ENCODE measurements at places on chromosomes 16 and 17.

DNA sequence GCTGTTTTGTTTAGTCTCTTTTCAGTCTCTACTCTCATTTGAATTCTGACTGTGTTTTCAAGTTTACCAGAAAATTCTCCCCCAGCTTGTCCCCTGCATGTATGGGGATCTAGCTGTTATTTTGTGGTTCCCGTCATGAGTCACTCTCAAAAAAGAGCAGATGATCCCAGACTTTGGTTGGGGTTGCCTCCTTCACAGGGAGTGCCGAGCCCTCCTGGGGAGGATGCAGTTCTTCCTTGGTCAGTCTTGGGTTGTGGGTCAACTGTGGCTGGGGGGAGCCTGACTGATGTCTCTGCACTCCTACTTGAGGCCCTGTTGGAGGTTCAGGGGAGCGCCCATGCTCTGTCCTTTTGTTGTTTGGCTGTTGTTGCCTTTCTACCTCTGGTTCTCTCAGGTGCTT lies 37.7 kb downstream of the EPN2 start:
- peaks cover 38% of the 10 kb centered on the region for H3K4me1 ChIP-seq
- no peak overlapping the region for H3K4me3 ChIP-seq
- H3K36me3 ChIP-seq = peaks cover 23% of the 10 kb centered on the region
- H3K27ac ChIP-seq = no peak overlapping the region

GRCh38 chr16:10343124-10343760 lies 42.6 kb upstream of the ATF7IP2 start:
- DNase-seq = no peak
- no peaks in the 10 kb centered on the region for H3K4me1 ChIP-seq
- H3K36me3 ChIP-seq = peaks cover 5% of the 10 kb centered on the region
- H3K4me3 ChIP-seq = no peak overlapping the region

GRCh38 chr16:8788578-8789172 lies 8.8 kb downstream of the TMEM186 start:
- H3K4me3 ChIP-seq = no peak overlapping the region
- H3K27me3 ChIP-seq = peaks cover 3% of the 10 kb centered on the region
- H3K27ac ChIP-seq = no peak overlapping the region
- no peak for DNase-seq
- peaks cover 4% of the 10 kb centered on the region for H3K4me1 ChIP-seq

GRCh38 chr17:44272321-44272951 lies 4.5 kb upstream of the SLC4A1 start:
- DNase-seq = no peak
- no peaks in the 10 kb centered on the region for H3K36me3 ChIP-seq
- no peak overlapping the region for H3K4me3 ChIP-seq
- no peak overlapping the region for H3K27ac ChIP-seq
- H3K27me3 ChIP-seq = peaks cover 5% of the 10 kb centered on the region

DNA sequence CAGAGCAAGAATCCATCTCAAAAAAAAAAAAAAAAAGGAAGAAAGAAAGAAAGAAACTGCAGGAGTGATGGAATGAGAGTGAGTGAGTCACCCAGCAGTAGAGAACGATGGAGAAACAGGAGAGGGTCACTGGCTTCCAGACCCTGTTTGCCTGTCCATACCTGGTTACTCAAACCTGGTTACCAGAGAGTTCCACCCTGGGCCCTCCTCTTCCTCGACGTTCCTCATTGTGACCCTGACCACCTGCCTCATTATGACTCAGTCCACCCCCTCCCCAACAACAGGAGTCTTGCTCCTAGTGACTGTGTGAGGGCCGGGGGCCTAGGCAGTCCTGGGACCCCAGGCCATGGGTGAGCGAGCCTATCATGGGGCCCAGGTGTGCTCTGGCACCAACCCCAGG lies at the start of gene SPEM3:
Gene SPEM3 (plus strand): TSS at position 301 of the 400 bp plus-strand sequence. CDS start 46 bp downstream, at position 347.
- no peak within 1 kb of the TSS for H3K4me3 ChIP-seq
- H3K27me3 ChIP-seq = peaks cover 10% of the 10 kb centered on the region
- H3K4me1 ChIP-seq = no peaks in the 10 kb centered on the region
- H3K36me3 ChIP-seq = no peaks in the 10 kb centered on the region
- DNase-seq = no peak
- H3K27ac ChIP-seq = no peak within 1 kb of the TSS

DNA sequence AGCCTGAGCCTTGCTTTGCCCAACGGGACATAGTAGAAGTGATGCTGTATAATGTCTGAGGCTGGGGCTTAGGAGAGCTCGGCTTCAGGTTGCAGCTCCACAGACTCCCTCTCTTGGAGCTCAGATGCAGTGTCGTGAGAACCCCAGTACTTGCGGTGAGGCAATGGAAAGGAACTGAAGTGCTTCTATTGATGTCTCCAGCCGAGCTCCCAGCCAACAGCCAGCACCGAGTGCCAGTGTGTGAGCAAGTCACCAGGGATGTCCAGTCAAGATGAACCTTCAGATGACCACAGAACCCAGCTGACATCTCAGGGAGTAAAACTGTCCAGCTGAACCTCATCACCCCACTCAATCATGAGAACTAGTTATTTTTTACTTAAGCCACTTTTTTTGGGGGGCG lies 268.1 kb downstream of the IRF8 start:
- no peak overlapping the region for H3K4me3 ChIP-seq
- DNase-seq = no peak
- no peaks in the 10 kb centered on the region for H3K4me1 ChIP-seq

GRCh38 chr17:74881073-74881472 lies 8.3 kb upstream of the FDXR start:
- H3K27me3 ChIP-seq = peaks cover 8% of the 10 kb centered on the region
- H3K4me1 ChIP-seq = peaks cover 3% of the 10 kb centered on the region
- H3K36me3 ChIP-seq = no peaks in the 10 kb centered on the region
- no peak for DNase-seq
- H3K27ac ChIP-seq = no peak overlapping the region

- DNase-seq = no peak
- no peak overlapping the region for H3K4me3 ChIP-seq
- peaks cover 5% of the 10 kb centered on the region for H3K4me1 ChIP-seq
- H3K27ac ChIP-seq = no peak overlapping the region
- H3K27me3 ChIP-seq = peaks cover 2% of the 10 kb centered on the region
- H3K36me3 ChIP-seq = no peaks in the 10 kb centered on the region
These were observed 220.0 kb downstream of the IRX3 start for GRCh38 chr16:54066451-54067105.

DNA sequence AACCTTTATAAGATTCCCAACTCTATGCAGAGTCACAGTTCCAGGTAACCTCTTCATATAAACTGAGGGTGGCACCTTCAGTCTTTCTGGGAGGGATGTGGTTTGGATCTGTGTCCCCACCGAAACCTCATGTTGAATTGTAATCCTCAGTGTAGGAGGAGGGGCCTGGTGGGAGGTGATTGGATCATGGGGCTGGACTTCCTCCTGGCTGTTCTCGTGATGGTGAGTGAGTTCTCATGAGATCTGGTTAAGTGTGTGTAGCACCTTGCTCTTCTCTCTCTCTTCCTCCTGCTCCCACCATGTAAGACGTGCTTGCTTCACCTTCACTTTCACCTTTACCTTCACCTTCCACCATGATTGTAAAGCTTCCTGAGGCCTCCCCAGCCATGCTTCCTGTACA lies 30.5 kb downstream of the HS3ST2 start:
- no peak overlapping the region for H3K27ac ChIP-seq
- no peaks in the 10 kb centered on the region for H3K4me1 ChIP-seq

DNA sequence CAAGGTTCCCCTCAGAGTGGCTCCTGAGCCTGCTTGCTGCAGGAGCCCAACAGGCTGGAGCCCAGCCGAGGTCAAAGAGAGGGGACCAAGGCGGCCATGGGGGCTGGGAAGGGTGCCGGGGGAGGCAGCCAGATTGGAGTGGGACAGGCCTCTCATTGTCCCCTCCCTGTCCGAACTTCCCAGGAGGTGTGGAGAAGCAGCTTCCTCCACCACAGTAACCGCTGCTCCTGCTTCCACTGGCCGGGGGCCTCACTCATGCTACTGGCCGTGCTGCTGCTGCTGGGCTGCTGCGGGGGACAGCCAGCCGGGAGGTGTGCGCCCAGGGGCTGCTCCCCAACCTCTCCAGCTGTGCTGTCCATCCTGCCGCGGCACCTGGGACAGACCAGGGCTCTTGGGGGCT lies 29.3 kb downstream of the TMEM94 start:
- H3K27ac ChIP-seq = no peak overlapping the region
- H3K27me3 ChIP-seq = peaks cover 21% of the 10 kb centered on the region
- peaks cover 14% of the 10 kb centered on the region for H3K36me3 ChIP-seq
- peaks cover 41% of the 10 kb centered on the region for H3K4me1 ChIP-seq
- no peak for DNase-seq

DNA sequence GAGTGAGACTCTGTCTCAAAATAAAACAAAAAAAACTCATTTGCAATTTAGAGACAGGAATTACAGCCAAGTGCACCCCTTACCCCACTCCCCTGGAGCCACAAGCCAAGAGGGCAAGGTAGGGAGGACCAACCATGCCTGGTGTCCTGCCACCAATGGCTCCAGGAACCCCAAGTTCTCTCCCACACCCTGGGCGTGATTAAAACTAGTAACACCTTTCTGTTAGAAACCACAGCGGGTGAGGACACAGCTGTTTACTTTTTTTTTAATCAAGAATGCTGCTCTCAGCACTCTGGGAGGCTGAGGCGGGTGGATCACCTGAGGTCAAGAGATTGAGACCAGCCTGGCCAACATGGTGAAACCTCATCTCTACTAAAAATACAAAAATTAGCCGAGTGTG lies 38.1 kb downstream of the ANKRD11 start:
- peaks cover 15% of the 10 kb centered on the region for H3K27me3 ChIP-seq
- H3K27ac ChIP-seq = no peak overlapping the region
- peaks cover 4% of the 10 kb centered on the region for H3K36me3 ChIP-seq

GRCh38 chr16:9820476-9821246 lies 361.6 kb downstream of the GRIN2A start:
- H3K4me3 ChIP-seq = no peak overlapping the region
- peak; percentile 31 for DNase-seq
- H3K36me3 ChIP-seq = no peaks in the 10 kb centered on the region
- no peaks in the 10 kb centered on the region for H3K27me3 ChIP-seq

DNA sequence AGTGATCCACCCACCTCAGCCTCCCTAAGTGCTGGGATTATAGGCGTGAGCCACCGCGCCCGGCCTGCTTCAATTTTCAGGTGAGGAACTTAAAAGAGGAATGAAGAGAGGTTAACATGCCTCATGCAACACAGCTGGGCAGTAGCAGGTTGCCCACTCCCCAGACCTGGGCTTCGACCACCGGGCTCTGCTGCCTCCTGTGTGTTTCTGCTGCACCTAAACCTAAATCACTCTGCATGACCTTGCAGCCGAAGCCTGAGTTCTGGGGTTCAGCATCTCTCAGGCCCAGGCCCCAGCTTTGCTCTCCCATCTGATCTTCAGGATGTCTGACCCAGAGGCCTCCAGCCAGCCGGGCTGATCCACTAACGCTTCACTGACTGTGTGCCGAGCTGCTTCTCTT lies 112.6 kb downstream of the OR1D5 start:
- DNase-seq = no peak
- peaks cover 5% of the 10 kb centered on the region for H3K27me3 ChIP-seq
- H3K27ac ChIP-seq = no peak overlapping the region
- peaks cover 17% of the 10 kb centered on the region for H3K4me1 ChIP-seq
- H3K4me3 ChIP-seq = no peak overlapping the region

DNA sequence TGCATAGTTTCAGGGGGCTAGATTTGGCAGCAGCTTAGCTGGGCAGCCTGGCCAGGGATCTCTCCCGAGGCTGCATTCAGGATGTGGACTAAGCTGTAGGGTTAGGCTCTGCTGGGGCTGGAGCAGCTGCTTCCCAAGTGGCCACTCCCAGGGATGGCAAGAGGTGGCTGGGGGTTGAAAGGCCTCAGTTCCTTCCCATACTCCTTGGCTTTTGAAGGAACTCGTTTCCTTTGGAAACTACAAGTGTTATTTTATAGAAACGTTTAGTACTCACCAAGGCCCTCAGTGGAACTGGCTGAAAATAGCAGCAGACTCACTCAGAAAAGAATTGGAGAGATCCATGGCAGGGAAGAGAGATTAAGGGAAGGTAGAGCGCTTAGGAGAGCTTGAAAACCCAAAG lies 76.4 kb downstream of the WWP2 start:
- no peak overlapping the region for H3K27ac ChIP-seq
- no peaks in the 10 kb centered on the region for H3K36me3 ChIP-seq
- no peak for DNase-seq
- no peak overlapping the region for H3K4me3 ChIP-seq
- H3K27me3 ChIP-seq = peaks cover 1% of the 10 kb centered on the region

GRCh38 chr16:77748421-77749005 lies 26.2 kb downstream of the NUDT7 start:
- H3K27me3 ChIP-seq = no peaks in the 10 kb centered on the region
- no peak overlapping the region for H3K27ac ChIP-seq
- no peaks in the 10 kb centered on the region for H3K4me1 ChIP-seq
- DNase-seq = no peak
- no peak overlapping the region for H3K4me3 ChIP-seq
- no peaks in the 10 kb centered on the region for H3K36me3 ChIP-seq

DNA sequence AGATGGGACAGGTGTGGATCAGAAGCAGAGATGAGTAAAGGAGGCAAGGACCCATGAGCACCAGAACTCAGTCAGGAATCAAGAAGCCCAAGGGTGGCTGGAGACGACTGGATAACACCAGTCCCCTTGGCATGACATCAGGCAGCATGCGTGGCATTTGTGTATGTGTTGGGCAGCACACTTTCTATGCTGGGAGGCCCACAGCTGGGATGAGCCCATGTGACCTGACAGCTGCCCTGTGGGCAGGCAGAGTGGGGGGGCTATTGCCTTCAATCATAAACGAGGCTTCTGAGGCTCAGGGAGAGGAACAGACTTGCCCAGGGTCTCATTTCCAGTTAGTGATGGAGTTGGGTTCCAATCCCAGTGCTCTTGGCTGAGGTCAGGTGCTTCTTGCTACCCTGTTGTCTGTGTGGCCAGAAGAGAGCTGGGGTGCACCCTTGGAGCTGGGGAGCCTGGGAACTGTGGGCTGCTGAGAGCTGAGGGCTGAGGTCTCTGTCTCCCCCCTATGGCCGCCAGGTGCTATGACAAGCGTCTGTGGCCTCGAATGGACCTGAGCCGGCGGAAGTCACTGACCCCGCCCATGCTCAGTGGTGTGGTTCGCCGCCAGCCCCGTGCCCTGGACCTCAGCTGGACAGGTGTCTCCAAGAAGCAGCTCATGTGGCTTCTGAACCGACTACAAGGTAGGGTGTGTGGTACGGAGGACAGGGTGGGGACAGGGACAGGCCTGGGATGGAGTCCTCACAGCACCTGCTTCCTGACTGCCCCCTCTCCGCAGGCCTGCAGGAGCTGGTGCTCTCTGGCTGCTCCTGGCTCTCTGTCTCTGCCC lies 7.1 kb upstream of the ORAI3 start:
- H3K27ac ChIP-seq = peak overlapping the region; percentile 32
- peaks cover 18% of the 10 kb centered on the region for H3K4me1 ChIP-seq
- H3K36me3 ChIP-seq = peaks cover 54% of the 10 kb centered on the region

- no peak overlapping the region for H3K4me3 ChIP-seq
- H3K36me3 ChIP-seq = peaks cover 3% of the 10 kb centered on the region
- H3K27me3 ChIP-seq = peaks cover 4% of the 10 kb centered on the region
- no peak overlapping the region for H3K27ac ChIP-seq
- no peak for DNase-seq
These were observed 24.0 kb downstream of the LLGL2 start for GRCh38 chr17:75549246-75550138.

DNA sequence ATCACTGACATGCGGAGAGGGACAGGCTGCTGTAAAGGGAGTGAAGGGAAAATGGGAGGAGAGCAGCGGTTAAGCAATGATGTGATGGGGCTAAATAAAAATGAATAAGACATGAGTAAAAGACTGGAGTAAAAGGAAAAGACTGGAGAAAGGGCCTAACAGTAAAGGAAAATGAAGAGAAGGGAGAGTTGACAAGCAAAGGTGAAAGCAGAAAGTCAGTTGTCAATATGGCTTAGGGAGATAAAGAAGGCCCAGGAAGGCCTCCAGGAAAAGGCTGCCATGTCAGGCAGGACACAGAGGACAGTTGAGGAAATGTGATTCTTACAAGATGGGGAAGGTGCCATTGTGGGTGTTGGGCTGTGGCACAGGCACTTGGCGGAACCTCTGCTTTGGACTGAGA lies 98.9 kb upstream of the AMZ2 start:
- H3K4me3 ChIP-seq = no peak overlapping the region
- H3K36me3 ChIP-seq = no peaks in the 10 kb centered on the region
- DNase-seq = no peak
- H3K27ac ChIP-seq = no peak overlapping the region
- H3K4me1 ChIP-seq = peaks cover 18% of the 10 kb centered on the region

Measured in endothelial cell (in vitro differentiated cells).